Testis (tissue), 5 donors: ENCODE measurements at places on chromosomes 11 and 22.

DNA sequence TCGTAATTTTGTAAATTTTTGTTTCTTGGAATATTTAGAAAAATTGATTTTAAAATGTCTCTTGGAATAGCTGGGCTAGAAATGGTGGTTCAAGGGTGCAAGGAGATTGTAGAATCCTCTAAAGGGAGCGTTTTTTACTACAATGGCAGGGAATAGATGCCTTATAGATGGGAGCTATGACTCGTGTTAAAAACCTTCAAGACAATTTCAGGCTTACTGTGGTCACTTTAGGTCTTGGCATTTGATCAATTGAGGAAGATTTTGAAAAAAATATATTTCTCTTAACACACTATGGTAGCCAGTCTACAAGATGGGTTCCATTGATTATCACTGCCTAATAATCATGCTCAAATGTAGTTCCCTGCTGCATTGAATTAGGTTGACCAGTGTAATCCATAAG is 25.0 kb downstream of the METTL15 start:
- DNase-seq = no peak

- no peak for DNase-seq
Measured at GRCh38 chr11:23755769-23756168, 741.1 kb upstream of the LUZP2 start.

DNA sequence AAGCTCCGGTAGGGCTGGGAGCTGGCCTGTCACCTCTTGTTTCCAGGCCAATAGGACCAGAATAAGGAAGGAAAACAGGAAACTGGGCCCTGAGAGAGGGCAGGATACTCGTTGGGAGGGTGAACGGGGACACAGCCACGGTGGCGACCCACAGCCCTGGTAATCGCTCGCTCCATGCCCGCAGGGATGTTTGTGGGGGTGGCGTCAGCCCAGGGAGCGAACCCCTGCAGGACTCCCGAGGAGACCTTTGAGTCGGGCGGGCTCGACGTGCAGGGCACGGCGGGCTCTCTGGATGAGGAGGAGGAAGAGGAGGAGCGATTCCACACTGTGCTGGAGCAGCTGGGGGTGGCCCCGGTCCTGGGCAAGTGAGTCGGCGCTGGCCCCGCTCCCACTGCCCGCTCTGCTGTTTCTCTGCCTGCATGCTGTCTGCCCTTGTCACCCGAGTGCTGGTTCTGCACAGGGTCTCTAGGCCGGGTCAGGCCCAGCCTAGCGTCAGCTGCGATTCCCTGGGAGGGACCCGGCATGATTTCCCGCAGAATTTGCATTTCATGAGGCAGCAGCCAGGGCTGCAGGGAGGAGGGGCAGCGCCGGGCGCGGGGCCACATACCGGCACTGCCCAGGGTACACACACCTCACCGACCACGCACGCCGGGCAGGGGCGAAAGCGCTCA is 1.6 kb downstream of the CRACR2B start:
- no peak for DNase-seq

DNA sequence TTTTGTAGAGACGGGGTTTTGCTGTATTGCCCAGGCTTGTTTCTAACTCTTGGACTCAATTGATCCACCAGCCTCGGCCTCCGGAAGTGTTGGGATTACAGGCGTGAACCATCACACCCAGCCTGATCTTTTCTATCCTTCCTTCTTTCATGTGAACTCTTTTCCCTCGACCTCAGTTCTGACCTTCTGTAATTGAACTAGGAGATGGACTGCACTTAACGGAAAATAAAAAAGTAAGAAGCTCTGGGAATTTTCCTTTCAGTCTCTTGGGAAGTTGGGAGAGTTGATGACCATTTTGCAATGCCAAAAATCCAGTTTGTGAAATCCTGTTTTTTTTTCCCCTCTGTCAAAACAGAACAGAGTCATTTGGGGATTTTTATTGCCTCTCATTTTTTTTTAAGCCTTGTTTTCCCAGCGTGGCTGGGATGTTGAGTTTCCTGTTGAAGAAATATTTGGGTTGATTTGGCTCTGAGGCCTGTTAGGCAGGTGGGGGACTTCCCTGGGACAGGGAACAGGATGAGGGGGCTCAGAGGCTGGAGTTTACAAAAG is 26.9 kb upstream of the CYB5R3 start:
- no peak for DNase-seq

- peak; percentile 59 for DNase-seq
Measured at GRCh38 chr11:113373981-113374560, 13.5 kb upstream of the ANKK1 start.

DNA sequence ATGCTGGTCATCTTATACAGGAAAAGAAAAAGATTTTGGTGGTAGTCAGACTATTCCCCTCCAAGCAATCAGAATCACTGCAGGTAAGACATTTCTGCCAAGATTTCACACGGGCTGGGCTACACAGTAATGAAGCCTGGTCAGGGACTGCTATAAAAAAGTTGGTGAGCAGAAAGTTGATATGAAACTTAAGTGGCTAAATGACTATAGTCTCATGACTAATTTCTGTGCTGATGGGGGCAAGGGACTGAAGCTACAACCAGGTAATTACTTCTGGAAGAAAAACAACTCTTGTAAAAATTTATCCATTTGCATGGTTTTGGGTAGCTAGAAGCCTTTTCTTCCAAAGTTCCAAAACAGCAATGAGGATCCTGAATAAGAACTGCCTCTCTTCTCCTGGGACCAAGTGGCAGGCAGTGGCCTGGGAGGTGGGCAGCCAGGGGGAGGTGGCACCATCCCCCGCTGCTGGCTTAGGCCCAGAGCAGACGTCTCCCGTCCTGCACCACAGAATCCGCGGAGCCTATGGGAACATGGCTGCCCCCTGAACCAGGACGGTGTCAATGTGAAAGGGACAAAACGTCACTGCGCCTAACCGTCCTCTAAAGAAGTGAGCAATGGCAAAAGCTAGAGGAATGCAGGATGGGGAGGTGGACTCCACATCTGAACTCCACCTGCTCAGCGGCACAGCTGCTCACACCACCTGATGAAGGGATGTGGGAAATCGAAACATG is 122.6 kb upstream of the LMO1 start:
- DNase-seq = no peak
